Esophagus muscularis mucosa (tissue), 4 donors: ENCODE measurements at places on chromosomes 1 and 21. TPM values are rescaled to one million over a fixed set of nuclear protein-coding genes. Genes with fewer than 3 reads are reported as not detected.

Gene TRIM45
- total RNA-seq: 5.4 TPM

Gene OVAAL
- not detected for total RNA-seq

Gene CSDE1
- 713 TPM for total RNA-seq

Gene DMBX1
- not detected for total RNA-seq

Gene TMPRSS15
- not detected for total RNA-seq

Gene VAV3
- 2.0 TPM for total RNA-seq

DNA sequence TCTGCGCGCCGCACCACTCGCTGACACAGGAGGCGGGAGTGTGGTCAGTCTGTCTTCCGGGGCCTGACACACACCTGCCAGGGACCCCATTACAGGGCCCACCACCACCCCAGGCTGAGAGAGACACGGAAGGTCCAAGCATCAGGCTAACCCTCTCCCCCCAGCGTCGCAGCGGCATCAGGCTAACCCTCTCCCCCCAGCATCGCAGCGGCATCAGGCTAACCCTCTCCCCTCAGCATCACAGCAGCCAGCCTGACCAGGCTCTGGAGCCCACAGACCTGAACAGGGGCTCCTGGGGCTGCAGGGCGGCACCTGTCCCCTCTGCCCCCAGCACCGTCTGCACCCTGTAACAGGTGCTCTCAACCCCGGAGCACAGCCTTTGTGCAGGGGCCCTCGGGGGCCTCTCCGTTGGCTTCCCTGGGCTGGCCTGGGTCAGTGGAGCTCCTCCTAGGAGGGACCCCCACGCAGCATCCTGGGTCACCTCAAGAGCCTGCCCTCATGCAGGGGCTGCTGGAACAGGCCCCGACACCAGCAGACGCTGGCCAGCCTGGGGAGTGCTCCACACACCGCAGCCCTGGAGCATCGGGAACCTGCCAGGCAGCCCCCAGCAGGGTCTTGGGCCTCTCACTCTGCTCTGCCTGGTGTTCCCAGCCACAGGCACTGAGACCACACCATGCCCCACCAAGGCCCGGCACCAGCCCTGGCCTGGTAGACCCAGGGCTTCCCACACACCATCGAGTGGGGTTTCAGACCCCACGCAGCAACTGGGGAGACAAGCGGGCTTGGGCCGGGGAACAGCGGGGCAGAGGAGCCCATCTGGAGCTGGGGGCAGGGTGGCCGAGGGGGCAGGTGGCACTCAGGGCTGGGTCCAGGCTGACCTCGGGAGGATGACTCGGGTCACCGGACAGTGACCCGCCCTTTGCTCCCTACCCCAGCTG, 67.0 kb downstream of the MEGF6 start:
- peaks cover 73% of the 10 kb centered on the region for H3K4me1 ChIP-seq
- no peak for DNase-seq
- H3K27ac ChIP-seq: no peak overlapping the region
- no peaks in the 10 kb centered on the region for H3K27me3 ChIP-seq
- H3K4me3 ChIP-seq: no peak overlapping the region

DNA sequence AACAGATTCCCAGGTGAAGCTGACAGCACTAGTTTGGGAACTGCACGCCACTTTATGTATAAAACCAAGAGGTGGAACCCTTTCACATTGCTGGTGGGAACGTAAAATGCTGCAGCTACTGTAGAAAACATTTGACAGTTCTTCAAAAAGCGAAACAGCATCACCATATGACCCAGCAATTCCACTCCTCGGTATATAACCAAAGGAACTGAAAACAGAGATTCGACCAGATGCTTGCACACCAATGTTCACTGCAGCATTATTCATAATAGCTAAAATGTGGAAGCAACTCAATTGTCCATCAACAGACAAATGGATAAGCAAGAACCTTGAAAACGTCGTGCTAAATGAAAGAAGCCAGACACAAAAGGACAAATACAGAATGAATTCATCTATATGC, 17.5 kb downstream of the RSPH1 start:
- H3K27ac ChIP-seq: no peak overlapping the region
- H3K4me3 ChIP-seq: no peak overlapping the region
- DNase-seq: no peak
- no peaks in the 10 kb centered on the region for H3K36me3 ChIP-seq

DNA sequence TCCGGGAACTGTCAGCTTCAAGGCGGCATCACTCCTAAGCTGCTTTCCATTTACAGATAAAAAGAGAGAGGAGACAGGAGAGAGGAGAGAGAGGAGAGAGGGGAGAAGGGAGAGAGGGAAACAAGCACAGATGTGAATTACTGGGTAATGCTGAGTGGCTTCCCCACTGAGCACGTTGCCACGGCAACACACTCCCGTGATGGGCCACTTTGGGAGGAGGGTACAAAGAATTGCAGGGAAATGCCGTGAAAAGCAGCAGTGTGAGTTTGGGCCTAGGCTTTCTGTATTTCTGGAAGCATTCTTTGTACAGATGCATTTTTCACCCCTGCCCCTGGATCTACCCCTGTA, 128.0 kb upstream of the IRF2BP2 start:
- DNase-seq: no peak
- H3K27ac ChIP-seq: no peak overlapping the region
- H3K36me3 ChIP-seq: no peaks in the 10 kb centered on the region
- no peaks in the 10 kb centered on the region for H3K27me3 ChIP-seq

GRCh38 chr21:42981214-42981523, 6.8 kb downstream of the PKNOX1 start:
- no peaks in the 10 kb centered on the region for H3K36me3 ChIP-seq
- no peaks in the 10 kb centered on the region for H3K27me3 ChIP-seq
- H3K4me1 ChIP-seq: peaks cover 23% of the 10 kb centered on the region
- no peak overlapping the region for H3K27ac ChIP-seq

- peaks cover 63% of the 10 kb centered on the region for H3K4me1 ChIP-seq
- H3K36me3 ChIP-seq: peaks cover 13% of the 10 kb centered on the region
- peak within 1 kb of the TSS; percentile 94 for H3K4me3 ChIP-seq
- peak within 1 kb of the TSS; percentile 97 for H3K27ac ChIP-seq
- H3K27me3 ChIP-seq: no peaks in the 10 kb centered on the region
- peak; percentile 95 for DNase-seq
These were observed at the start of gene ENTREP3 for GRCh38 chr1:155255243-155256007. Gene ENTREP3 (minus strand): TSS chr1:155255483. CDS start chr1:155254877, 606 bp downstream.

DNA sequence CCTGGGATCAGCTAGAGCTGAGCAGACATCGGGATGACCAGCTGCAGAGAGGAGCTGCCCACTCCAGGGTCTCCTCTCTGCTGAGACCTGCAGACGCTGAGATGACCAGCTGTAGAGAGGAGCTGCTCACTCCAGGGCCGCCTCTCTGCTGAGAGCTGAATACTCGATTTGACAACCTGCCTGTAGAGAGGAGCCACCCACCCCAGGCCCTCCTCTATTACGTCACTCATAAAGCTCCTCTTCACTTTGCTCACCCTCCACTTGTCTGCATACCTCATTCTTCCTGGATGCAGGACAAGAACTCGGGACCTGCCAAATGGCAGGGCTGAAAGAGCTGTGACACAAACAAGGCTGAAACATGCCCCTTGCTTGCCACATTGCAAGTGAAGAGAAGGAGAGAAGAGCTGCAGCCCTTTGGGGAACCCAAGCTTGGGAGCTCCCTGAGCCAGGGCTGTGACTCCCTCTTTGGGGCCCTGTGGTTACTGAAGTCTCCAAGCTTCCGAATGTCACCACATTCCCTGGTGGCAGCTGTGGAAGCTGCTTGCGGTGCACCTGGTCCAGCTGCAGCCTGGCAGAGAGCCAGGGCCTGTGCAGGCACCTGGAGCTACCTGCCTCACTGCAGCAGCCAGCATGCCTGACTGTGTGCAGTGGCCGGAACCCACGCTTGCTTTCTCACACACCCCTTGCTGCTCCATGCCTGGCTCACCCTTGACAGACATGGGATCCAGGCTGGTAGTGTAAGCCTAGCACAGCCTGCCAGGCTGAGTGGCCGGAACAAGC, 59.6 kb downstream of the CC2D1B start:
- no peak for DNase-seq
- peaks cover 38% of the 10 kb centered on the region for H3K36me3 ChIP-seq
- H3K27ac ChIP-seq: no peak overlapping the region
- no peaks in the 10 kb centered on the region for H3K4me1 ChIP-seq
- H3K27me3 ChIP-seq: no peaks in the 10 kb centered on the region
- H3K4me3 ChIP-seq: no peak overlapping the region

- H3K27me3 ChIP-seq: no peaks in the 10 kb centered on the region
- DNase-seq: no peak
- H3K4me3 ChIP-seq: no peak overlapping the region
- no peaks in the 10 kb centered on the region for H3K4me1 ChIP-seq
These were observed 53.9 kb downstream of the OBSCN start for GRCh38 chr1:228261706-228262105.

GRCh38 chr1:155174324-155175280, 953 bp downstream of the TRIM46 start:
- DNase-seq: peak; percentile 84
- peaks cover 43% of the 10 kb centered on the region for H3K4me1 ChIP-seq
- peaks cover 16% of the 10 kb centered on the region for H3K36me3 ChIP-seq
- H3K27me3 ChIP-seq: peaks cover 15% of the 10 kb centered on the region
- peak overlapping the region; percentile 71 for H3K4me3 ChIP-seq

DNA sequence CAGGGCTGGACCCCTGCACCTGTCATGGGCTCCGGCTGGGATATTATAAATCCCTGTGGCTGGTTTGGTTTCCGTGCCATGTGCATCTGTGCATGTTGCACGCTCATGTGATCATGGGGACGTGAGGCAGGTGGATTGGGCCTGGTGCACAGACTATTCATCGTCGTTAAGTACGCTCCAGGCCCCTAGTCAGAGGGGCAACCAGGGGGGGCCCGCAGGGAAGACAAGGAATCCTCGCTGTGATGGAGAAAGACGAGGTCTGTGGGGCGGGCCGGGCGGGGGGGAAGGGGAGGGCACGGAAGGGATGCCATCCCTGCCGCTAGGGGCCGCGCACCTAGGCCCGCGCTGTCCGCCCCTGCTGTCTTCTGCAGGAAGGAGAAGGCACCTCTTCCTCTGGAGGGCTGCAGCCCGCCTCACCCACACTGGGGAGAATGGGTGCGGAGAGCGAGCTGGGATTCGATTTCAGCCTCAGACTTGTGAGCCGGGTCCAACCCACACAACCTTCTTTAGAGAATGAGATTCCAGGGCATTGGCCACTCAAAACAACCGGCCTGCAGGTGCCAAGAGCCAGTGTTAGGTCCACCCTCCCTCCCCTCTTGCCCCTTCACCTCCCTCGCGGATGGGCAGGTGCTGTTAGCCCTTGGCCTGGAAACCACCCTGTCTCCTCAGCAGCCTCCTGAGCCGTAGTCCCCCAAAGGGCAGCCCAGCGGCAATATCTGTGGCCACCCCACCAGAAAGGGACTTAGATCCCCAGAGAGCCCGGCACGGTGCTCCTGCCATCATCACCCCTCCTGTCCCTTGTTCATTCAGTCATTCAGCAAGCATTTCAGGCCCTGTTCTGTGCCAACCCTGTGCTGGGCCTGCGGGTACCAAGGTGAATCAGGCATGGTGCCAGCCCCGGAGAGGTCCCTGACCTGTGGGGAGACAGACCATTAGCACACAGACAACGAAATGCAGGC, 950 bp upstream of the LRP8 start:
- no peak overlapping the region for H3K27ac ChIP-seq
- peaks cover 30% of the 10 kb centered on the region for H3K4me1 ChIP-seq
- peak overlapping the region; percentile 86 for H3K4me3 ChIP-seq
- H3K36me3 ChIP-seq: no peaks in the 10 kb centered on the region

- H3K27ac ChIP-seq: no peak overlapping the region
- H3K36me3 ChIP-seq: no peaks in the 10 kb centered on the region
- H3K4me3 ChIP-seq: no peak overlapping the region
- no peak for DNase-seq
- H3K4me1 ChIP-seq: peaks cover 10% of the 10 kb centered on the region
These were observed 103.7 kb upstream of the PDC start for GRCh38 chr1:186564582-186564981.

GRCh38 chr1:115475252-115475651, 137.2 kb upstream of the NGF start:
- no peaks in the 10 kb centered on the region for H3K27me3 ChIP-seq
- no peak overlapping the region for H3K27ac ChIP-seq
- H3K4me1 ChIP-seq: no peaks in the 10 kb centered on the region
- no peak for DNase-seq

DNA sequence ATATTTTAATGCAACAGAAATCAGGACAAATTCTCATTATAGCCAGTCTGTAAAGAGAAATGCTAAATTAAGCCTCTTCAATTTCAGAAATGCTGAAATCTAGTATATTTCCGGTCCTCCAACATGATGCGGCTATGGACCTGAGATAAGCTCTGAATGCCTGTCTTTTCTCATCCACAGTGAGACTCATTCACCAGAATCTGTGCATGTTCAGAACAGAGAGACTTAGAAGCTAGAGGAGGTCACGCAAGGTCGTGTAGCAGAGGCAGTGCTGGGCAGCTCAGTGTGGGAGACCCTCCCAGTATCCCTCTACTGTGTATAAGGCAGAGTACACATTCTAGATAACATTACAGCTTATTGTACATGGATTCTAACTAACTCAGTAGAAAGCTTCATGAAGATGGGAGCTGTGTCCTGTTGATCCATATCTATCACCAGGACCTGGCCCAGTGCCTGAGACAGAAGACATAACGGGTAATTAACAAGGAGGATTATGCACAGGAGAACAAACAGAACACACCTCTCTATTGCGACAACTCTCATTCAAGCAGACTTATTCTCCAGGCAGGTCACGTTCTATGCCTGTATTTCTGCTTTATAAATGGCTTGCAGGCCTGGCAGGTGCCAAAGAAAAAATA, 97.0 kb upstream of the COA6 start:
- no peaks in the 10 kb centered on the region for H3K4me1 ChIP-seq
- no peaks in the 10 kb centered on the region for H3K27me3 ChIP-seq
- no peak overlapping the region for H3K27ac ChIP-seq
- no peak overlapping the region for H3K4me3 ChIP-seq
- no peak for DNase-seq

DNA sequence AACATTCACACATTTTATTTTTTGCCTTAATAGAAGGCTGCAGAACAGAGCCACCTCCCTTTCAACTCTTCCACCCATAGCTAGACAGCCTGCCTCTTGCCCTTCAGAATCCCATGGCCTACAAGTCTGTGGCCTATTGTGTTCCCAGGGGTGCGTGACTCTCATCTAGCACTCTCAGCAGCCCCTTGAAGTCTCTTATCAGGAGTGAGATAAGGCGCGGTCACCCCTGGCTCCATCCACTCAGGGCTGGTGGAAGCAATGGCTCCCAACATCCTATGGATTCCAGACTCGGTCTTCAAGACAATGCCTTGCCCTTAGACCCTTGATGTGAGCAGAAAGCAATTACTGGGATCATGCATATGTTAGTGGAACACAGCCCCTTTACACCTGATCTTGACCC, 264.1 kb upstream of the GREM2 start:
- no peaks in the 10 kb centered on the region for H3K36me3 ChIP-seq
- H3K4me1 ChIP-seq: no peaks in the 10 kb centered on the region
- no peak for DNase-seq
- no peak overlapping the region for H3K27ac ChIP-seq

DNA sequence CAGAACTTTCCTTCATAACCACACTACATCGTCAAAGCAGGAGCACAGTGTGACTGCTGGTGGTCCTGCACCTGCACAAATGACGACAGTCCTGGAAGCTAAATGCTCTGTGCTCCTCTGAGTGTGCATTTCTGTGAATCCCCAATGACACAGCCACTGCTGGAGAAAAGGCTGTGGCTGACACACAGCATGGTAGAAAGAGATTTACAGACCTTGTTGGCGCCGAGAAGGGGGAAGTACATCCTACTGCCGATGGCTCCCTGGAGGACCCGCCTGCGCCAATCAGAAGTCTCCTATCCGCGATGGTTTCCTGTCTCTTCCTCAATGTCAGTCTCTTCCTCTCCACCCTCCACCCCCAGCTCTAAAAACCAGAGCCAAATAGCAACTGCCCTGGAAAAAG, 115.4 kb upstream of the RAB4A start:
- H3K27ac ChIP-seq: no peak overlapping the region
- H3K27me3 ChIP-seq: no peaks in the 10 kb centered on the region
- H3K36me3 ChIP-seq: no peaks in the 10 kb centered on the region
- H3K4me1 ChIP-seq: peaks cover 21% of the 10 kb centered on the region
